ENCODE measurements at places on chromosomes 1 and 21.

- peak; percentile 76 for DNase-seq
Measured at GRCh38 chr1:116881879-116882520, 27.7 kb upstream of the PTGFRN start.

- DNase-seq: peak; percentile 57
Measured at GRCh38 chr1:55039342-55040082, at the start of gene PCSK9. TSS of gene PCSK9 (plus strand) at chr1:55039548. CDS start at chr1:55039838, 290 bp downstream.

DNA sequence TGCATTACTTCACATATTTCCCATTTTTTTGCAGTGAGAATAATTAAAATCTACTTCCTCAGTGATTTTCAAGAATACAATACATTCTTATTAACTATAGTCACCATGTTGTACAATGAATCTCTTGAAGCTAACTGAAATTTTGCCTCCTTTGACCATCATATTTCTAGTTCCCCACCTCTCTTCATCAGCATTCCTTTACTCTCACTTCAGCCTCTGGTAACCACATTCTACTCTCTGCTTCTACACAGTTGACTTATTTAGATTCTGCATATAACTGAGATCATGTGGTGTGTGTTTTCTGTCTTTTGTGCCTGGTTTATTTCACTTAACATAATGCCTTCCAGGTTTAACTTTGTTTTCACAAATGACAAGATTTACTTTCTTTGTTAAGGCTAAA is 304.4 kb upstream of the LYPLAL1 start:
- DNase-seq: no peak

DNA sequence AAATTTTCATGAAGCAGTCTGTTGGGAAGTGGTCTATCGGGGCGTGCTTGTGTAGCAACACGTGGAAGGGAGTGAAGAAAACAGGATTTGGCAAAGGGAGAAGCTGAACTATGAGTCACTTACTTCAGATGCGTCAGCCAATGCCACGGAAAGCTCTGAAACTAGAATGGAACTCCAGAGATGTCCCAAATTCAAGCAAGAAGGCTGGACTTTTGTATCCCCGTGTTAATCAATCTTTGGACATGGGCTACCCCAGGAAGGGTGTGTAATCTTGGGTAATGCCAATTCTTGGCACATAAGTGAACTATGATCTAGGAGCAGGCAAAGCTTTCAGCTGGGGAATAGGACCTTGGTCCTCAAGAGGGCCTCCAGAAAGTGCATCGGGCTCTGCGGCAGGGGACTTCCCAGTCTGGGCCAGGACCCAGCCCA is 102.6 kb downstream of the ADSS2 start:
- no peak for DNase-seq

- DNase-seq: no peak
Measured at GRCh38 chr1:230262867-230263567, 163.1 kb downstream of the PGBD5 start.

GRCh38 chr1:162782671-162783070 is 7.8 kb upstream of the HSD17B7 start:
- no peak for DNase-seq

DNA sequence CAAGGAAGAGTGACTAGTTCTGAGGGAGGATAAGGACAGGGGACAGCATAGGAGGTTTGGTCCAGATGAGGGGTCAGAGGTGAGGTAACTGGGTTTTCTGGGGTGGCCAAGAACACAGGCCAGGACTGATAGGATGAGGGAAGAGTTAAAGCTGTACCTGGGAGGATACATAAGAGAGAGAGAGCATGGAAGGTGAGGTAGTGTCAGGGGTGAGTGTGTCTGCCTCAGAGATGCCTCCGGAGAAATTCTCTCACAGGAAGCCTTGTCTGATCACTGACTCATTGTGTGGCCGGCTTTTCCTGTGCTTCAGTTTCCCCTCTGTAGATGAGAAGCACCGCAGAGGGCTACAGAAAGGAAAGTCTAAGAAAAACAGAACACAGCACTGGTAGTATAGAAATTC is 40.2 kb downstream of the FASLG start:
- no peak for DNase-seq

DNA sequence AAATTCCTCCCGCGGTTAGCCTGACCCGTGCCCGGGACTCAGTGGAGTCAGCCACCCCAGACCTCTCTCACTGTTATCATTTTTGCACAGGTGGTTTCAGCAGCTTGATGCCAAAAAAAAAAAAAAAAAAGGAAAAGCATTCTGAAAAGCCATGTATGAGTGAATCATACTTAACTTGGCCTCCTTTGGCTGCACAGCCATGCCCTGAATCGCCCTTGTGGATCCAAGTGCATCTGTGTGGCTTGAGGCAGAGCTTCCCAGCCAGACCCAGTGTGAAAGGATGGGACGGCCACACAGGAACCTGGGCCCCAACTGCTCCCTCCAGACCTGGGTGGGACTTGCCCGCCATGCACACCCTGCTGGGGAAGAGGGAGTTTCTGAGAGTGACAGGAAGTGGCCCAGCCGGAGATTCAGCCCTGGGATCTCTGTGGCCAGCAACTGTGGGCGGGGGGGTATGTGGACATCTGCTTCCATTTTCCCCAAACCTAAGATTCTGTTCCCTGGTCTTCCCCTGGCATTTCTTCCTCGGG is 8.6 kb downstream of the YBEY start:
- peak; percentile 48 for DNase-seq

GRCh38 chr1:25560788-25561187 is 17.4 kb downstream of the LDLRAP1 start:
- no peak for DNase-seq

DNA sequence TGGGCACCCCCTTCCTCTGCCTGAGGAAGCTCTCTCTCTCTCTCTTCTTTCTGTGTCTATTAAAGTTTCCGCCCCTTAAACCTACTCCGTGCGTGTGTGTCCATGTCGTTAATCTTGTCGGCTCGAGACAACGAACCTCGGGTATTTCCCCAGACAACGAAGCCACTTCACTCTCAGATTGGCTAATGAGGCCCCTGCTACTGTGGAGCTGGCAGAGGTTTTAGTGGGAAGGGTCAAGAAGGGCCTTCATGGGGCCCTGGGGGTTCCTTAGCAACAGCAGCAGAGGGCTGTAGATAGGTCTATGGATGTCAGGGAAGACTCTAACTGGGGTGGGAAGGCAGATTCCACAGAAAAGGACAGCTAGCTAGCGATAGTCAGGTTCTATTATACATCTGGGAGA is 239.8 kb upstream of the RAB4A start:
- DNase-seq: no peak

DNA sequence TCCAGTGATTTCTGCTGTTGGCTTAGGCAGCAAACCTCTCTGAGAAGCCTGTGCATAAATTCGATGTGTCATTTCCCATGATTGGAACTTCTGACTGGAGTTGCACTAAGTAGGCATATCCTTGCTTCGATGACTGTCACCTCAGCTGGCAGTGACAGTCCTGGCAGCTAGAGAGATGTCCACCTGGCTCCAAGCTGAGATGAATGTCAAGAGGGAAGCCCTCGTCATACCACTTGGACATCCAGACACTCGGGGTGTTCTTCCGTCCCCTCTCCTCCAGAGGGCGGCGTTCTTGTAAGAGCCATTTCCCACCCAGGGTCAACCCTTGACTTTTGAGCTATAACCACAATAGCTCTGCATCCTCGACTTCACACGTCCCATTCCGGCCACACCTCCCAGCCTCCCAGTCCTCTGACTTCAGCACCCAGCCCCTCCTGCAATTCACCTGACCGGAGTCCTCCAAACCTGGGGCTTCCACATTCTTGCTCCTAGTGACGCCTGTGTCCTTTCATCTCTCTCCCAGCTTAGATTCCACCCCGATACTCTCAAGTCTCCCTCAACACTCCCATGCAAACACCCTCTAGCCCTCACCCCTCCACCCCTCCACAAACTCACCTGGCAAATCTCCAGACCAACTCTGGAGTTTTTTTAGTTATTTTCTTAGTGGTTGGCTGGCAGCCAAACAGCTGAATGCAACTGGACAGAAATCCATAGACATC is 17.3 kb downstream of the CA6 start:
- no peak for DNase-seq

DNA sequence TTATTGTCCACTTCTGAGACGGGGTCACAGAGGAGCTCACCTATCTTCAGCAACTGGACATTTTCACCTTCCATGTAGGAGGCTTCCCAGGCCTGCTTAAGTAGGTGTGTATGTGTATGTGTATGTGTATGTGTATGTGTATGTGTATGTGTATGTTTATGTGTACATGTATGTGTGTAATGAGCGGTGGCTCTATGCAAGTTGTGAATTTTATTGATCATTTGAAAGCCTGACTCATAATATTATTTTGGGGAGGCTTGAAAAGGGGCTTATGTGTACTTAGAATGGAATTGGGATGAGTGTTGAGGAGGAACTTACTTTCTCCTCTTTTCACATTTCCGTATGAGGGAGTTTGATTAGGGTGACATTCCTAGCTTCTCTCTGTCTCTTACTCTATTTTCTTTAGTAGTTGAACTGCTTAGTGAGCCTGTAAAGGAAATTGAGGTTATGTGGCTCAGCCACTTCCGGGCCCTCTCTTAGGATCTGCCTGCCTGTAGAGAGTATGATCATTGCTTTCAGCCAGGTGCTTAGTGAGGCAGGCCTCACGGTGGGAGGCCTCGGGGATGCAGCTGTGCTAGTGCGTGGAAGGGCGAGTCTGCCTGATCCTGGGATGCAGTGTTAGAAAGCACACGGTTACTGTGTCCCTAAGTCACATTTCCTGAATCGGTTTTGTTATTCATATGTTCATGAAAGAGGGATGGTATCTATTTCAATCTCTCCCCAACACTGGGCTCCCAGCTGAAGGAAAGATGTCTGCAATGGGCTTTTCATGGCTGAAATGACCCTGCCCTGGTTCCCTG is 61.0 kb downstream of the IER5 start:
- DNase-seq: no peak

DNA sequence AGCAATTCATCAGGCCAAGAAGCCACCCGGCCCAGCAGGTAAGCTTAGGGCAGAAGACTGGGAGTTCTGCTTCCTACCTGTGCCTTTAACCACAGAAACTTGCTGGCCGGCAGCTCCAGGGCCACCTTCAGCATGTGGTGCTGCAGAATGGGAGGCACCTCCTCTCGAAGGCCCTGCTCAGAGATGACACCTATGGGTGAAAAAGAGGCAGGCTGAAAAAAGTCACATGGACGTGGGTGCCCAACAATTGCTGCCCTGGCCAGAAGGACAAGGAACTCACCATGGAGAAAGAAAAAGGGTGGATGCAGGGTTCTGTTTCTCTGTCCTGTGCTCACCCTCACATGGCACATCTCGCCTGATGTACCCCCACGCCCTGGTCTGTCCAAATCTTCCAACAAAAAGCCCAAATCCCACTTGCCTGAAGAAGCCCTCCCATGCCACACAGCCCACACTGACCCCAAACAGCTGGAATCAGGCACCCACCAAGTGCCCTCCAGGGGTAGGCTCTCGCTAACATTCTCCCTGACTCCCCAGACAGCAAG is 33.0 kb downstream of the URB1 start:
- no peak for DNase-seq

- no peak for DNase-seq
Measured at GRCh38 chr21:42763581-42764442, 110.4 kb downstream of the PDE9A start.

GRCh38 chr1:212721388-212722247 is 22.0 kb upstream of the BATF3 start:
- no peak for DNase-seq

DNA sequence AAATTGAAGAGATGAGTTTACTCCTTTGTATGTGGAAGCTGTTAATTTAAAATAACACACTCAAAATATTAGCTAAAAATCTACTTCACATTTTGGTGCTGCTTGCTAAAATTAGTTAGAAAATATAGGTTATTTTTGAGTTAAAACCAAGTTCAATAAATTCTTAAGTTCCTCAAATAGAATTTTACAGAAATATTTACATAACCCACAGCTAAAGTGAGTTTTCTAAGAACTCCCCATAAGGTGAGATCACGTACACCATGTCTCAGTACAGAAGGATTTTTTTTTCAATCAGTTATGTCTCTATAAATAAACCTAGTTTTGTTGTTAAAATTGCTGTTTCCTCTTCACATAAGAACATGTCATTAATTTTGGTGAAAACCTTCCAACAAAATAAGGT is 108.0 kb downstream of the SDCCAG8 start:
- DNase-seq: no peak

GRCh38 chr1:36034692-36035091 is 49.2 kb upstream of the TEKT2 start:
- no peak for DNase-seq

DNA sequence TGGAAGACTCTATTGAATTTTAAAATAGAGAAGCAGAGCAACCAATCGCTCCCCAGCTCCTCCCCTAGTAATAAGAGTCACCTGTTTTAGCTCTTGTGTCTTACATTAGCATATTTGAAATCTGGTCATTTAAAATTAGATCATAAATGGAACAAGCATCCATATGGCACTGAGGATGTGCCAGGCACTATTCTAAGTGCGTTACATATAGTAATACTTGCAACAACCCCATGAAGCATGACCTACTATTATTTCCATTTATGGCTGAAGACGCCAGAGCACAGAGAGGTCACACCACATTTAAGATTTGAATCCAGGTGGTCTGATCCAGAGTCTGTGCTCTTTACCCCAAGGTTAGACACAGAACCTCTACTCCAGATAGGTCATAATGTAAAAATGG is 82.0 kb upstream of the HIVEP3 start:
- DNase-seq: no peak

DNA sequence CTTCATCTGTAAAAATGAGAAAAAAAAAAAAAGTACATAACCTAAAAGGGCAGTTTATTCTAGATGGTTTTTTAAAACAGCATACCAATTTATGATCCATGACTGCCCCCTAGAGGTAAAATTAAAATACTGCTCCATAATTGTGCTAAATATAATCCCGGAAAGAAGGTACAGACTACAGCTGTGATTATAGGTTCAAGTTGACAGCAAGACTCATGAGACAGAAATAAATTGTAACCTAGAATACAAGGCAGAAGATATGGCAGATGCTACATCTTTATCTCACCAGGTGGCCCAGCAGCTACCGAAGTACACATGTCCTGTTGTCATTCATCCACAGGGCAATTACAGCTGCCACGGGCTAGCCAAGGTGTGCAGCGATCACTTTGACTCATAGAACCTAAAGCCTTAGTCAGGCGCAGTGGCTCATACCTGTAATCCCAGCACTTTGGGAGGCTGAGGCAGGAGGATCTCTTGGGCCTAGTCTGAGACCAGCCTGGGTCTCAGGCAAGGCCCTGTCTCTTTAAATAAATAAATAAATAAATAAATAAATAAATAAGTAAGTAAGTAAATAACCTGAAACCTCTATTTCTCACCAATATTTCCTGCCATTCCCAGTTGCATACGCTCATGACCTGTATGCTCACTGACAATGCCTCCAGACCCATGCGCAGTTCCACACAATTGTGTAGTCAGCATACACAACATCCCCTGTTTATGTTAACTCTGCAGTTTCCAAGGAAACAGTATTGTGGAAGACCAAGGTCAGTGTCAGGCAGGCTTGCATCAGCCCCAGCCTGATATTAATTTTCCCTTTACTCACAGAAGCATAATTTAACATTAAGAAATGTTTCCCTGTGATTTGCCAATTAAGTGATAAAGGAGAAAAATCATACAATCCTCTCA is 18.3 kb upstream of the PPIE start:
- no peak for DNase-seq
